MG63 (cell line): ENCODE measurements at places on chromosomes 3 and 15.

DNA sequence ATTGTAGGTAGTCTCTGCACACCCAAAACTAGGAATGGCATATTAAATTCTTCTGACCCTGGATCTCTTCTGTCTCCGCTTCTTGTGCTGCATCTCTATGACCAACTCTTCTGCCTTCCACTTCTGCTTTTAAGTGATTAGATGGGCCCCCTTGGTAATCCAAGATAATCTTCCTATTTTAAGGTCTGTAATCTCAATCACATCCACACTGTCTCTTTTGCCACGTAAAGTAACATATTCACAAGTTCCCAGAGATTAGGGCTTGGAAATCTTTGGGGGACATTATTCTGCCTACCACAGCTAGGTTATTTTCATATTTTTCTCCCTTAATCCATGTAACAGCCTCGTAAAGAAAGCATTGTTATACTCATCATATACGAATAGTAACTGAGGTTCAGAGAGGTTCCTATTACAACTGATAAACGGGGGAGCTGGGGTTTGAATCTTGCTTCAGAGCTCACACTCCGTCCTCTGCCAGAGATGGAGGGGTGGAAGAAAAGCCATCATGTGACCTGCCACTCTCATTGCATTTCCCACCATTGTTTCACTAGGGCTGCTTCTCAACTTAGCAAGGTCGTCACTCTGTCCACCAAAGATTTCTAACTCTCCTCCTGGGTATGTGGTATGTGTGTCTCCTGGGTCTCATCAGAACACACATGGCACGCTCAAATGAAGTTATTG is 6.6 kb upstream of the CD47 start:
- DNase-seq: no peak

DNA sequence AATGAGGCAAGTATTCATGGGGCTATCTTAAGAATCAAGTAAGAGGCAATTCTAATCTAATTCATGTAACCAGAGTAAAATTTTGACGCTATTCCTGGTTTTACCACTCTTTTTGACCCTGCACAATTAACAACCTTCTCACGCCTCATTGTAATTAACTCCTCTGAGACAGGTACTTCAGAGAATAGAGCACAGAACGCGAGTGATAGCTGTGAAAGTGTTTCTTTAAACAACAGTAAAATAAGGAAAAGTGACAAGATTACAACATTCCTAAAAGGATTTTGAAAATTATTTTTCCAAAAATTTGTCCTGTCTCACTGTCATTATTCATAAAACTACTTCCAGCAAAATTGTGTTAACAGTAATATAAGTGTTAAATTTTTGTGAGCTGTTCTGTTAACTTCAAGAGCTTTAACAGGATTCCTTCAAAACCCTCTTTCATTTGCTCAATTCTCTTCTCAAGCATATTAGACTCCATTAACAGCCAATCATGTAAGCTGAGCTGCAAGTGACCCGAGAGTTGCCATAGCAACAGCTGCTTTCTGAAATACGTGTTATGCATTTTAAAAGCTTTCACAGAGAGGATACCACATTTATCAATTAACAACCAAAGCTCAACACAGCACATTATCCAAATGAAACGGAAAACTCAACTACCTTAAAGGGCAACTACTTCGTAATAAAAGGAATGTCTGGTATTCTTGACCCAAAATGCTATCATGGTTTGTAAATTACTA is 93.1 kb downstream of the STAG1 start:
- DNase-seq: no peak

GRCh38 chr3:140198242-140198641 is 263.3 kb downstream of the CLSTN2 start:
- DNase-seq: no peak

DNA sequence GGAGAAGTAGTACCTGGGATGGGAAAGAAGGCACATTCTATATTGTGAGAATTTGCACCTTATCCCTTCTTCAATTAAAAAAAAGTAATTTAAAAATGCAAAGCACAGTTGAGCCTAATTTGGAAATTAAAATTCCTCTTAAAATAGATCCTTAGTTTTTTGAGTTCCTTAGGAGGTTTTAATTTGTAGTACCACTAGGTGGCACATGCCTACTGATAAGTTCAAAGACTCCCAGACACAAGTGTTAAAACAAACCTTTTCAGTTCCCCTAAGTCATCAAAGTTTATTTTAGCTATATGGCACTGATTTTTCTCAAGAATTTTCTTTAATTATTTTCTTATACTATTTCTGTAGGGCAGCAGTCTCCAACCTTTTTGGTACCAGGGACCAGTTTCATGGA is 127.6 kb upstream of the AZI2 start:
- no peak for DNase-seq

DNA sequence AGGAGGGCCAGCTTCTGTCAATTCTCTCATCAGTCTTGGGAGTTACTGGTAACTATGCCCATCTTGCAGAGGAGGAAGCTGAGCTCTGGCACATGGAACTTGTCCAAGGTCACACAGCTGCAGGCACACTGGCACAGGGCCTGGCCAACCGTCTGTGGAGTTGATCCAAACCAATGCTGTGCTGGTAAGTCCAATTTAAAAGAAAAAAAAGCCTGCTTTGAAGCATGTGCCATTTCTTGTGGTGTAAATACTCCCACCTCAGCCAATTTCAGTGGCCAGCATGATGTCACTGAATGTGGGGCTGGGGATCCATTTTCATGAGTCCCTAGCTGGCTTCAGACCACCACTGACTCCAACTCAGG is 83.4 kb downstream of the CHSY1 start:
- DNase-seq: peak; percentile 78

DNA sequence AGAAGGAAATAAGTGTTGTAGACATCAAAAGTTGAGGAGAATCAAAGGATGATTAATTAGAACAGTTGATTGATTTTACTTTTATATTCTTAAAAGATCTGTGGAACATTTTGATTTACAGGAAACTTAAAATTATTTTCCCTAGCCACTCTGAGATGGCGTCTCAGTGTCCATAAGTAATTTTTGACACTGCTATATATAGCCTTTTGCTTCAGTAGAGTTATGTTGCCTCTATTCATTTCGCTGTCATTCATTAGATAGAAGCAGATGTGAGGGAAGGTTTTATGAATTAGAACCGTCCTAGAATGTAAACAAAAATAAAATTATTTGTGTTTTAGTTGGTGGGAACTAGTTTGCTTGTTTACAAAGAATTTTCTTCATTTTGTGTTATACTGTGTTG is 51.1 kb upstream of the EIF3J start:
- no peak for DNase-seq

DNA sequence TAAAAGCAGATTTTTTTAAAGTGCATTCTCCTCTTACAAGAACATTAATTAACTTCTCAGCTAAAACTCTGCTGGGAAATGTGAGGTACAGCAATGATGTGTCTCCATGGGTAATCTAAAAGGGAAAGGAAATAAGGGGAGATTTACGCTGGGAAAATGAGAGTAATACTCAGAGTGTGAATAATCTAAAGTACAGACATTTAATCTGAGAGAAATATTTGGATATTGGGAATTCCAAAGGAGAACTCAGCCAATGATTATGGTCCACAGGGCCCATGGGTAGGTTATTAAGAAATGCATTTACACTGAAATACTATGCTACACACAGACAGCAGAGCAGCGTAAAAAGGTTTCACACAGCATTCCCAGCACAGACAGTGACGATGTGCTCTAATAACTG is 229.9 kb downstream of the MAGI1 start:
- no peak for DNase-seq

- DNase-seq: no peak
Measured at GRCh38 chr3:73605412-73605811, 19.3 kb downstream of the PDZRN3 start.

DNA sequence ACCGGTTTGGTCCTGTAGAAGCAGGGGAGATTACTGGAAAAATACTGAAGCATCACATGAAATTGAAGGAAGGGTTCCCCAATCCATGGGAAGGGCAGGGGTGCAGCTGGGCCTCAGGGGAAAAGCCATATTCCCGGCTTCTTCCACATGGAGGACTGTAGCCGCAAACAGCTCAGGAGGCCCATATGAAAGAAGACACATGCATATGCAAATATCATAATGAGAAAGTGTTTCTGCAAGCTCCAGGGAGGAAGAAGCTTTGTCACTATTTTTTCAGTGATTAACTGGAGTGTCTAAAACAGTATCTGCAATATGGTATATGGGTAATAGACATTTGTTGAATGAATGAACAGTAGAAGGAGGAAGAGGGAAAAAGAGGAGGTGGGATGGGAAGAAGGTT is 19.1 kb downstream of the DPH3 start:
- no peak for DNase-seq

GRCh38 chr3:21417991-21418390 is 333.0 kb downstream of the ZNF385D start:
- no peak for DNase-seq

- peak; percentile 34 for DNase-seq
Measured at GRCh38 chr15:42704492-42704926, 32.4 kb downstream of the CDAN1 start.

DNA sequence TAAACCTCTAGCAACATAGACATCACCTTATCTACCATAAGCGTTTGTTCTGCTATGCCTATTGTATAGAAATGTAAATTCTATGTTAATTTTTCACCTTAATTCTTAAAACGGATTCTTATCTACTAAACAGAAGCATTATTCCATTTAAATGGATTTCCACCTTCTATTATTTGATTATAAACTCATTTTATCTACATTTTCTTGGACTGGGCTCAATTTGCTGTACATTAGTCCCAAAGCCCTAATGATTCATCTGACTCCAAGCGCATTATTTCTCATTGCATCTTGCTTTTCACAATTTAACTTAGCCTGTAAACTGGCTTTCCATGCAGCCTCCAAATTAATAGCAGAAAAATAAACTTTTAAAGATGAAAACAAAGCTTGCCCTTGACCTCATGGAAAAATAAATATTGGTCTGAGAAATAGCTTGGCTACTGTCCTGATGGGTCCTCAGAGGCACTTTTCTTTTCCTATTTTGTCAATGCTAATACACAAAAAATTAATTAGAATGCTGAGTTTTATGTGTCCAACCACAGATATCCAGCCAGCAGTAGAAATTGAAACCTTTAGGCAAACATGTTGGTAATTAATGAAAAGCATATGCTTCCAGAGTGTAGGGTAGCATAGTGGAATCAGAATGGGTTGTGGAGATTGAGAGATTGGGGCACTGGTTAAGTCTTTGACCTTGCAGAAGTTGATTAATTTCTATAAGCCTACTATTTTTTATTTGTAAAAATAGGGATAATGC is 81.4 kb upstream of the CFAP20DC start:
- DNase-seq: no peak

DNA sequence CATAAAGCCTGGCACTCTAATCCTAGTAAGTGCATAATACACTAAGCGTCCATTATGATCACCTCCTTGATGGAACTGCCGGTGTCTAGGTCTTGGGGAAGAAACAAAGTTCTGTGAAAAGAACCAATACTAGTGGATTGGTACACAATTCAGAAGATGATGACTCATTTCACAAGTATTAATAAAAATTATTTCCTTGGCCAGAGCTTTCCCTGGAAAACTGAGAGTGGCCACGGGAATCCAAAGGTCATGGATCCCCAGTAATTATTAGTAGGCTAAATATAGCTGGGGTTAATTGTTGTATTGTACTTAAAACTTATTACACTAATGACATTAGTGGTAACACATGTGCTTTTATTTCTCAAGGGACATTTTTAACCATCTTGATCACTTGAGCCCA is 808.0 kb upstream of the NR2F2 start:
- DNase-seq: no peak

DNA sequence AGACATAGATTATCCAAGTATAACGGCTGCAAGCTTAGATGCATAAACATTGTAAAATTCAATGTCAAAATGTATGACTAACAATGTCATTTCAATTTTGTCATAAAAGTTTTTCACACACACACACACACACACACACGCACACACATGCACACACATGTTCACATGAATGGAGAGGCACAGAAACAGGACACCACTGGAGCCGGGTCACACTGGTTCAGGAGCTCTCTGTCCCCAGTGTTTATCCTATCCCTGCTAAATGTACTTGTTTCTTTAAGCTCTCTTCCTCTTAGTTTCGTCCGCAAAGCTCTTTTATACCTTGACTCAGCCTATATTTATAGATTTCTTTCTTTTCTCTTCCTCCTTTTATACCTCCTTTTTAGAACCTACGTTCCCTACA is 249.9 kb downstream of the CADPS start:
- DNase-seq: no peak

DNA sequence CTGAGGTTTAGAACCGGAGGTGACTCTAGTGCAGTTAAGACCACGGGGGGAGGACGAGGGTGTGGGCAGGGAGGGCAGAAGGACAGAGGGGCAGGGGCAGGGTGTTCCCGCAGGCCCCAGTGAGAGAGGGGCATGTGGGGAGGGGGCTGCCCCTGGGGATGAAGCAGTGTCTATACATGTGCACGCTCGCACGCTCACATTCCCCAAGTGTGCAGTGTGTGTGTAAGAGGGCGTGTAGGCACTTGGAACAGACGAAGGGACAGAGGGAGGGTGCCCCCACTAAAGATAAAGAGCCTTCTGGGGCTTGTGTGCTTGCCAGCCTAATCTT is 69.5 kb upstream of the MEF2A start:
- no peak for DNase-seq

DNA sequence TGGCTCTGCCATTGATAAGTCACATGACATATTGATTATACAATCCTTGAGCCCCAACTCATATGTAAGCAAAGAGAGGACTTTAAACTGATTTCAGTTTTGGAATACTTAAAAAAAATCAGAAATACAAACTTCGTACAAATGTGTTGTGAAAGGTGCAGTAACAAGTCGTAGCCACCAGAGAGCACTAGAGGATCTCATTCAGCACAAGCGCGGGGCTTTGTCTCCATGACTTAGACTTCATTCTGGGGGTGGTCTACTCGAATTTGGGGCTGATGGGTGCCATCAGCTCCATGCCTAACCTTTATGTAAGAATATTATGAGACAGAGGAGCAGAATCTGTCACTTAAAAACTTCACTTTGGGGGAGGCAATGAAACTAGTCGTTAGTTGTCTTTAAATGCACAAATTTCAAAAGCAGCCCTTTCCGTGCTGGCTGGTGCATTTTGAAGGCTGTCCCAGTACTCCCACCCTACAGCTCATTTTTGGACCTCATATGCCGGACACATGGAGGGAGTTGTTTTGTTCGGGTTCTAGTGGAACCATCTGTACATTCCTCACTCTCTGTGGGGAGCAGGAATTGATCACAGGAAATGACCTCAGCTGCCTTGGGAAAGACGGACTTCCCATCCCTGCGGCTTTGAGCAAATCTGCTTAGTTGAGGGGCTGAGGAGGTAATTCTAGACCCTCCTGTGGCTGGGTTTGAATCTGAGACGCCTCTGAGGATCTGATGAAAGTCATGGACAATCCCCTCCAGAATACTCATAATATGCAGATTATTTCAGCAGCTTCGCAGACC is 27.5 kb upstream of the MASP1 start:
- peak; percentile 35 for DNase-seq

GRCh38 chr15:82139823-82140268 is 94.0 kb upstream of the MEX3B start:
- no peak for DNase-seq

- no peak for DNase-seq
Measured at GRCh38 chr3:127706785-127707351, 34.1 kb downstream of the ABTB1 start.

DNA sequence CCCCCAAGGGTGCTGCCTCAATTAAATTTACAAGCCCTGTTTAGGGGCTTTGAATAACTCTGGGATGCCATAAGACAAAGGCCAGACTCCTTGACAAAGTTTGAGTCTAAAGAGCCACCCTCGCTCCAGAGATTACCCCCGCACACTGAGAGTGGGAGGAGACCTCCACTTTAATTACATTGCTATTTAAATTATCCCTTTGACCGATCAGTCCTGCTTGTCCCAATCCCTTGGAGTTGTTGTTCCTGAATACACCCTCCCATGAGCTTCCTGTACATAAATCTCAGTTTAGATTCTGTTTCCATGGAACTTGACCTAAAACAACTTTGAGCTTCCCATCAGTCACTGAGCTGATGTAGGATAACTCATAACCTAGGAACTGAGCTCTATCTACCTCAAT is 596.3 kb downstream of the PYDC2 start:
- no peak for DNase-seq
